ENCODE measurements at places on chromosomes 16 and 17.

- peak; percentile 93 for DNase-seq
Measured at GRCh38 chr16:57194512-57194911, 8.4 kb downstream of the RSPRY1 start.

DNA sequence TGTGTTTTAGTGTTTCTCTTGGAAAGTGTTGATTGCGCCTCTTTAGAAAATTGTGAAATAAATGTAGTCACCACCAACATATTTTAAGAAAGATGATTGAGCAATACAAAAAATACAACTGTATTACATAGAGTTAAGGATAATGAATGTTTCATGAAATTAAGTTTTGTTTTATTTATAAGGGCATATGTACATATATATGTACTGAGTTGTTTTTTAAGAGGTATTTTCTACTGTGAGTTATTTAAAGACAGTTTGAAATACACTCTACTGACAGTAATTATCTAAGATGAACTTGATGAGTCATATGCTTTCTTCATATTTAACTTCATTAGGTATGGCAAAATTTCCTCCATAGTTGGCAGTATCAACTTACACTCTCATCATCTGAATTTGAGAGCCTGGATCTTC lies 411.7 kb downstream of the HS3ST3B1 start:
- peak; percentile 59 for DNase-seq

DNA sequence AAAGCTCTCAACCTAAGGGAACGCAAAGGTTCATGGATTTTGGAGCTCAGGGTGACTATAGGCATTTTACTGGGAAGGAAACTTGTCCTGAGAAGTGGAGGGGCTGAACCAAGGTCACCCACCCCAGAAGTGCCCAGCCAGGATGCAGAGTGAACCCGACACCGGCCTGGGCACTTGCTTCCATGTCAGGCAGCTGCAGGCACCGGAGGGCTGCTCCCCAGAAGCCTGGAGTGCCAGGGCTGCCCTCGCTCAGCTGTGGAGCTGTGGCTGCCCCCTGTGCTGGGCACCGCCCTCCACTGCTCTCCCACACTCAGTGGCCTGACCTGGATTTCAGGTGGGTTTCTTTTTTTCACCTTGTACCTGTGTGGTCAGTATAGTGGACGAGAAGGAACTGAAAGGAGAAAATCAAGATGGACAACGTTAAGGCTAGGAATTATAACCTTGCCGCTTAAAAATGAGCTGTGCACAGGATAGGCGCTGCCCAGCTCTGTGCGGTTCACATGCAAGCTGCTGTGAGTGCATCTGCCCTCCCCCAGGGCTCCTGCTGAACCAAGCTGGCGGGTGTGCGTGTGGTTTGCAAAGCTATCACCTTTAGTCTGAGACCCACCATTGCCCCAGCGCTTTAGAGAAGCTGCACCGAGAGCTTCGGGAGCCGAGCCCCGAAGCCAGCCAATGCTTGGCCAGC lies 2.2 kb downstream of the MAPK8IP3 start:
- no peak for DNase-seq

DNA sequence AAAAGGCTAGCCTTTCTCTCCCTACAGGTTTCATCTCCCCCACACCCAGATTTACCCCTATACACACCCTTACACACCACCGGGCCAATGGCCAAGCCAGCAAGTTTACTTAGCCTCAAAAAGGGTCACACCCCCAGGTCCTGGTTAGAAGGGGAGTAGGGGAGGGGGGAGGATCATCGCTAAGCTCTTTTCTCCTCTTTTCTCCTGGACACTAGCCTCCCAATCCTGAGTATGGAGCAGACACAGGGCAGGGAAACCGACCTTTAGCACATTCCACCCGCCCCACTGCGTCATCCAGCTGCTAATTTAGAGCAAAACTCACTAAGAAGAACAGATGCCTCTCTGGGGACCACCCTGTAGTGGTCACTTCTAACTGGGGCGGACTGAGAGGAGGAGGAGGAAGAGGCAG lies 4.4 kb downstream of the ACLY start:
- DNase-seq, result no peak

DNA sequence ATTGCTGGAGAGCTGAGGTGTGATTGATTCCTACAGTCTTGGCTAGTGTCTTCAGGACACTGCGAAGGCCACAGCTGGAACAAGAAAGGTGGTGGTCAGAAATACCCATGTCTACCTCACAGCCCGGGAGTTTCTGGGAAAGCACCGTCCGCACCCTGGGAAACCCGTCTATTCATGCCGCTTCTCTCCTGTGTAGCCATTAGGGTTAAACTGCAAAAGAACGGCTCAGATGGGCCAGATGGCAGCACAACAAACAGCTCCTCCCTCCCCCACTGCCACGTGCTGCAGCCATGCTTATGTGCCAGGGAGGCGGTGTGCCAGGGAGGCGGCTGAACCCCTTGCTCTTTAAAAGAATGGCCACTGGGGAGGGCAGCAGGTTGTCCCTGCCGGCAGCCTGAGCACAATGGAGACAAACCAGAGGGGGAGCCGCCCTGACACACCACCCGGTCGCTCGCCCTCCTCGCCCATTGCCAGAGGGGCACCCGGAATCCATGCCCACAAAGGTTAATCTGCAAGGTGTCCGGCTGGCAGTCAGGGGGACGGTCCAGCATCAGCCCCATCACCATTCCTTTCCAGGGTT lies 65.2 kb downstream of the CYTH1 start:
- DNase-seq, result peak; percentile 24

GRCh38 chr16:16923479-16923878 lies 544.5 kb downstream of the NPIPA7 start:
- DNase-seq, result no peak

DNA sequence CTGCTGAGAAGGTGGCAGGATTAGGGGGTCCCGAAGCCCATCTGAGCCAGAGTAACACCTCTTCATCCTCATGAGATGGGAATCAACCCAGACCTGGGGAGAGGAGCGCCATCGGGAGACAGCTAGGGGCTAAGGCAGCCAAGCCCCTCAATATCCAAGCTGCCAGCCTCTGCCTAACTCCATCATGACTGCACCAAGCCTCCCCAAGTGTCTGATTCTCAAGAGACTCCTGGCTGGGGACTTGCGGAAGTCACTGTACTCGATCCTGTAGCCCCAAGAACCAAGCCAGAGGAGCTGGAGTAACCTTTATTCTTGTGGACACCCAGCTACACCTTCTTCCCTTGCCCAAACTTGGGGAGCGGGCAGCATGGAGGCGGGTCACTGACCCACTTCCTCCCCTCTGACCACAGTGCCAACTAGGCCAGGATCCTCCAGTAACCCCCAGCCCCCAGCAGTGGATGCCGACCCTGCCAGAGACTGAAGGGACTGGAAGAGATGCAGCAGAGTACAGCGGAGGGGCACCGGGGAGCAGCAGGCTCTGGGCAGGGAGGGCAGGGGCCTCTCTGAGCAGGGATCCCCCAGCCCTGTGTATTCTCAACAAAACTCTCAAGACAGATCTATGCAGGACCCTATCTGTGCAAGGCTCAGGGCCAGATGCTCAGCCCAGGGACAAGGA lies 13.3 kb downstream of the HDAC5 start:
- DNase-seq, result no peak

- DNase-seq, result no peak
Measured at GRCh38 chr17:31078290-31078689, 16.5 kb upstream of the NF1 start.

- DNase-seq, result no peak
Measured at GRCh38 chr16:75000481-75001081, 1.8 kb downstream of the ZNRF1 start.

DNA sequence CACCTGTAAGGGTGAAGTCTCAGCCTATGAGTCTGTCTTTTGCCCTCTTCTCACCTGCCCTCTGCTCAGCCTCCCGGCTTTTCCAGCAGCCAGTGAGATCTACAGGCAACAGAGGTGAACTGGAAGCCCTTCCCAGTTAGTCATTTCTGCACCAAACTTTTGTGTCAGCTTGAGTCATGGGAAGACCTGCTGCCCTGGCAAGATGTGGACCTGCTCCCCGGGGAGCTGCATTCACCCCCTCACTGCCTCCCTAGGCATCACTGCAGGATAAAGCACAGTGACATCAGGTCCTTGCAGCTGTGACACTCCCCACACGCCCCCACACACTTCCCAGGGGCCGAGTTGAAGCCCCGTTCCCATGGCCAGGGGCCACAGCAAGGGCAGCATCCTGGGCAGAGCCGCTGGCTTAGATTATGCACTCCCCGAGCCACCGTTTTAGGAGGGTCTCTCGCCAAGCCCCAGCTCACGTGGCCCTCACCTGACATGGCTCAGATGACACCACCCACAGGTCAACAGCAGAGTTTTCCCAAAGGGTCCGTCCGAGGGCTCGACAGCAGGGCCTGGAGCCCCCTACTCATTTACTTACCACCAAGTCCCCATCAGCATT lies 6.5 kb upstream of the ABR start:
- peak; percentile 57 for DNase-seq

- no peak for DNase-seq
Measured at GRCh38 chr17:69760562-69760961, 314.5 kb upstream of the KCNJ16 start.

DNA sequence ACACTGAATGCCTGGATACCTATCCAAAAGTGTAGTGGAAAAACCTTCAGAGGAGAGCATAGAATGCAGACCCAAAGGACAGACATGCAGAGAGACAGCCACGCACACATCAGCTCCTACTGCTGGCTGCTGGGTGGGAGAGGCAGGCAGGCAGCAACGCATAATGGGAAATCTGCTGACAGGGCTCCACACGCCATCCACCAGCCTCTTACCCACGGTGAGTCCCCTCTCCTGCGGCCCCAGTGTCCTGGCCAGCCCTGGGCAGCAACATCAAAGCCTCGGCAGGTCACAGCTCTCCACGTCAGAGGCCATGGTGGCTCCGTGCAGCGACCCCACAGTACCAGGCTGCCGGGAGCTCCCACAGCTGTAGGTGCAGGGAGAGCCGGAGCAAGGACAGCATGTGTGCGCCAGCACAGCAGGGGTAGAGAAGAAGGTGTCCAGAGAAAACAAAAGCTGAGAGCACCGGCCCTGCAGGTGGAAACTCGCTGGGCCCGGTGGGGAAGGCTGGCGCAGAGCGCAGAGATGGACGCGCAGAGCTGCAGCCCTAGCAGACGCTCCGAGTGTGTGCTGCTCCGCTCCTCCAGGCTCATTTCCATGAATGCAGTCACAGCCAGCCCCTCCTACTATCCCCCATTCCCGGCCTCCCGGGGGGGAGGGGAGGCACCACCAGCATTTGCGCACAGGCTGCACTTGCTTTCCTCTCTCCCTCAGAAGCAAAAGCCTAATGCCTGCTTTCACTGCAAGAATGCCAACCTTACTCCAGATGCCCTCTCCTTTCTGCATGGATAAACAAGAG lies 58.9 kb downstream of the CYTH1 start:
- DNase-seq, result peak; percentile 62

- no peak for DNase-seq
Measured at GRCh38 chr17:78474614-78475146, 96.2 kb downstream of the PGS1 start.

GRCh38 chr16:88385831-88386815 lies 3.4 kb downstream of the ZNF469 start:
- no peak for DNase-seq

Data from fibroblast of skin of right quadriceps (primary cell).